ENCODE measurements at places on chromosomes 11 and 22.

DNA sequence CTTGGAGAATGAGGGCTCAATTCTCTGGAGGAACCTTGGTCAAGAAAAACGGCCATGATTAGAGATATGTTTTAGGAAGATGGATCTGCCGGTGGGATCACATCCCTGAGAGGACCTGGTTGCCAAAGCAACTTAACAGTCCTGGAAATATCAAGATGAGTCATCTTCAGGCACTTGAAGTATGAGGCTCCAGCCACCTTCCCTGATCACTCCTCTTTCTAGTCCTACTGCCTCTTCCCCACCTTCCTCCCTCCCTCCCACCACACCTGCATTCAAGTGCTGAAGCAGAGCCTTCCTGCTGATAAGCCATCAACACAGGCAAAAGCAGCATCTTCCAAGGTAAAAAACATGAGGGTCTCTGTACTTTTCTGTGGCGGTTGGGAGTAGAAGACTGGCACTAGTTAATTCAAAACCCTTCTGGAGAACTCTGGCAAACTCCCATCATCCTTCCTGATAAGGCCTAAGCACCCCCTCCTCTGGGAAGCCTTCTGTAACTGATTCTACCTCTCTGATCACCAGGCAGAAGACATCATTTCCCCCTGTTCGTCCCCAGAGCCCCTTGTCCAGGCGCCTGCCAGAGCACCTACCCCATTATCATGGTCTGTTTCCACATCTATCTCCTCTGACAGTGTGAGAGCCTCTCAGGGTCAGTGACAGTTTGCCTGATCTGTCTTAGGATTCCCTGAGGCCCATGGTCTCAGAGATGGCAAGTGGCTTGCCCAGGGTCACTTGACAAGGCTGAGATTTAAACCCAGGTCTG lies 79.8 kb downstream of the CLPB start:
- no peak for DNase-seq

DNA sequence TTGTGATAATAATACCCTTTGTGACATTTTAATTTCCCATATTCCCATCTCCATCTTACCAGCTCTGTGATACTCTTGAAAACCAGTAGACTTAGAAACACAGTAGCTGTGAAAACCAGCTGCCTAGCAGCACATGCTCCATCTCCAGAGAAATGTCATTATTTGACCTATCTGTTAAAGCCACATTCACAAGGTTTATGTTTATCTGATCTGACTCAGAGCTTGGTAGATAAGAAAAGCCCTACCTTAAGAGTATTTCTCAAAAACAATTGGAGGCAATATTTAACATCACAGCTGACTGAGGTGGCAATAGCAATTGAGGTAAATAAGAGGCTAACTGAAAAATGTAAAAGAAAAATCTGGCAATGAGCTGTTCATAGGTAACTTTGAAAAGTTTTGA lies 8.1 kb upstream of the ANO3 start:
- DNase-seq, result no peak

- peak; percentile 42 for DNase-seq
Measured at GRCh38 chr22:23219822-23220484, 39.6 kb downstream of the BCR start.

DNA sequence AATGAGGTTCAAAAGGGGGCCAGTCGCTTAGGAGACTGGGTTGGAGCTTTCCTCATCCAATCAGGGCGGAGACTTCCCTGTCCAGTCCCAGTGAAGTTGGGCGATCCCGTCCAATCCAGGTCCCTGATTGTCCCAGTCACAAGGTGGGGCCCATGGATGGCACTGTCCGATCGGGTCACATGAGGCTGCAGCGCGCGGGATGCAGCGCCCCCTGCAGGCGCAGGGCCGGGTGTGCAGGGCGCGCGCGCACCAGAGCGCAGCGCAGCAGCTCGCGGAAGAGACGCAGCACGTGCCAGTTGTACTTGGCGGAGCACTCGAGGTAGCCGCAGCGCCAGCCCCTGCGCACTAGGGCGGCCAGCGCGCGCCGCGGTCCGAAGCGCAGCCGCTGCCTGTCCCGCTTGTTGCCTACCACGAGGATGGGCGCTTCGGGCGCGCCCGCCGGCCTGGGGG lies 2.3 kb downstream of the RASL10A start:
- no peak for DNase-seq

- DNase-seq, result no peak
Measured at GRCh38 chr22:35225010-35225409, 32.3 kb upstream of the HMGXB4 start.

- peak; percentile 63 for DNase-seq
Measured at GRCh38 chr11:45964911-45965389, 42.5 kb downstream of the LARGE2 start.

DNA sequence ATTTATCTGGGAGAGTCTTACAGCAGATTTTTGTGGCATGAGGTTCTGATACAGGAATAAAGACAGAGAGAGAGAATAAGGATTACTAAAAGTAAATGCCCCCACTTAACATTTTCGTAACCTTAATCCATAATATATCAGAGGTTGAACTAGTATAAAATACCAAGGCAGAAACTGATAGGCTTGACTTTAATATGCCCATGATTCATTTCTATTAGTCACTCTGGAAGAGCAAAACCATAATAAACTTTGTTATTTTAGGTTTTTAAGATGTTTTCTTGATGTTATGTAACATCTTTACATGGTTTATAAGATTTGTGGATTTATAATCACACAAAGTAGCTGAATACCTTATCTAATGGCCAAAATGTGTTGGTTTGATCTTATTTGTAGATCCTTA lies 19.1 kb downstream of the GUCY1A2 start:
- no peak for DNase-seq

DNA sequence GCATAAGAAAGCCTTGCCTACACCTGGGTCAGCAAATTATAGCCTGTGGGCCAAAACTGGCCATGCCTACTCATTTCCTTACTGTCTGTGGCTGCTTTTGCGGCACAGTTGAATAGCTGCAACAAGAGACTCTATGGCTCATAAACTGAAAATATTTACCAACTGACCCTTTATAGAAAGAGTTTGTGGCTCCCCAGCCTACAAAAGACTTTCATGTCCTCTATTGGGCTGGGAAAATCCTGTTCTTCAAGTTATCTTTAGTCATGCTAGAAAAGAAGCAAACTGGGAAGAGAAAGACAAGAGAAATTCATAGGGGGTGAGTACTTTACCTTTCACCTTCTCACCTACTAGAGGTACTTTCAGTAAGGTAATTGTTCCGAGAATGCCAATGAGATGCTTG lies 175.1 kb downstream of the SWAP70 start:
- no peak for DNase-seq

GRCh38 chr11:87453531-87454089 lies 415.9 kb downstream of the TMEM135 start:
- no peak for DNase-seq

DNA sequence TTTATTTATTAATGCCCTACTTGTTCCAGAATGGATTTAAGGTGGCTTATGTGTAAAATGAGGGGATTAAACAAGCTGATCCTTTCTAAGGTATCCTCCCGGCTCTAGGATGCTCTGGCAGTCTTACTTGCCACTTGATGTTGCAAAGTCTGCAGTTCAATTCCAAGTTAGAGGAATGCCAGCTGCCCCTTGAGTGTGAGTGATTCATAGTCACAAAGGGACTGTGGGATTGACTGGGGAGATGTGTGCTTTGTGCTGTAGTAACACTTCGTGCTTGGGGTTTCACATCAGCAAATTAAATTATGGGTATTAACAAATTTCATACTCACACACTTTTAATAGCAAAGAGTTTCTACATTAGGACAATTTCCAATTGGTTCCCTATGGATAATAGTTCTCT lies 550.8 kb upstream of the CADM1 start:
- no peak for DNase-seq

GRCh38 chr11:125957618-125958332 lies 11.9 kb downstream of the VSIG10L2 start:
- DNase-seq, result no peak

DNA sequence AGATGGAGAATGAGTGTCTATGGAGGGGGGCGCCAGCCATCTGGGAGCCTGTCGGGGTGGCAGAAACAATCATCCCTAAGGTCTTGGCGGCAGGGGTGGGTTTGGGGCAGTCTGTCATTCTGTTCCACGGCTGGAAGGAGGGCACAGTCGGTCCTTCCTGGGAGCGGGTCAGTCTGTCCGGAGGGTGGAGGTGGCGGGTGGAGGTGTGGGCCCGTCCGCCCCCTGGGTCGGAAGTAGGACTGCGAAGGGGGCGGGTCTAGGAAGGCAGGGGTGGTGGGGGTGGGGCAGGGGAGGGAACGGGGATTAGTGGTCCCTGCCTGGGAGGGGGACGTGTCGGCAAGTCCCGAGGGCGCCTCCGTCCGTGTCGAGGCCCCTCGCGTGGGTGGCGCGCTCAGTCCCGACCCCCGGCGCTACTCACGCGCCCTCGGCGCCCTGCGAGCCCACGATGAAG lies 461 bp downstream of the TBC1D10A start:
- DNase-seq, result no peak

DNA sequence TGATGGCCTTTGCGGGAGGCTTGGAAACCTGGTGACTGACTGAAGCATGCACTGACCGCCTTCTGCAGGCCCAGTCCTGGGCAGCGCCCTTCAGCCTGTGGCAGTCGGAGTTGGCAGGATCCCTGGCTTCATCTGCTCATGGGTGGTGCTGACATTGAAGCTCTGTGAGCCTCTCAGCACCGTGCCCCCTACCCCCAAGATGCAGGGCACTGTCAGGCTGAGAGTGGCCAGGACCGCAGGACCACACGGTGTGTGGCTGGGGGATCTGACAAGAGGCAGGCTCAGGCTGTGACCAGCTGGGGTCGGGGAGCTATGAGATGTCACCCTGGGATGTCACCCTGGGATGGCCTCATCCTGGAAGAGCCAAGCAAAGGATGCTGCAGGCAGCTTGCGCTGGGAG lies 32.7 kb downstream of the TBC1D22A start:
- no peak for DNase-seq

DNA sequence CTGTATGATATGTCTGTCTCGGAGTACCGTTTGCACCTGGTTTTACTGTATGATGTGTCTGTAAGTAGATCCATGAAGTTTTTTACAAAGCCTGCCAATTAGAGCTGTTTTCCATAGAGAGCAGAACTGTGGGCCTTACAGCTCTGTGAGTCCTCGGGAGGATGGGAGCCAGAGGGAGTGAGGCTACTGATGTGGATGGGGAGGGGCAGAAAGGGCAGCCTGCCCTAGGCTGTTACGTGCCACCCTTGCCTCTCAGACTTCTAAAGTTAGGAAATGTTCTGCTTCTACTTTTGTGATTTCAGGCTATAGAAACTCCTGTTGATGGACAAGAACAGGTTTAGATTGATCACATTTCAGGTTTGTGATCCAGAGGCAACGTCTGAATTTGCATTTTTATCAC lies 105.2 kb downstream of the PPP6R3 start:
- DNase-seq, result no peak

- DNase-seq, result no peak
Measured at GRCh38 chr11:46519351-46519750, 74.5 kb downstream of the AMBRA1 start.
